Stomach (tissue), 19 donors: ENCODE measurements at places on chromosomes 16 and 17. TPM values are rescaled to one million over a fixed set of nuclear protein-coding genes. Genes with fewer than 3 reads are reported as not detected.

Gene TMEM238L
- 2.2 TPM for polyA plus RNA-seq

DNA sequence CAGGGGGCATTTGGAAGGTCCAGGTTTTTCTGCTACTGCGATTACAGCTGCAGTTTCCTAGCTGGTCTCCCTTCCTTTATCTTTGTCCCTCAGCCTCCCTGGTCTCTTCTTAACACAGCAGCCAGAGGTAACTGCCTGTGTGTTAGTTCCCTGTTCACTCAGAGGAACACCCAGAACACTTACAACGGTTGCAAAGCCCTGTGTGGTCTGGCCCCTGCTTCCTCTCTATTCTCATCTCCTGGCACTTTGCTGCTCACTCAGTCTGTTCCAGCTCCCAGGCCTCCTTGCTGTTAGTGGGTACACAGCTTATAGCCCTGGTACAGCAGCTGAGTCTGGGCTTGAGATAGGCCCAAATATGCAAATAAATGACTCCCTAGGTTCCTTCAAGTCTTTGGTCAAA lies 16.4 kb downstream of the NTN1 start:
- no peaks in the 10 kb centered on the region for H3K36me3 ChIP-seq
- H3K27me3 ChIP-seq: no peaks in the 10 kb centered on the region
- H3K27ac ChIP-seq: no peak overlapping the region
- no peak overlapping the region for H3K4me3 ChIP-seq
- H3K4me1 ChIP-seq: no peaks in the 10 kb centered on the region

DNA sequence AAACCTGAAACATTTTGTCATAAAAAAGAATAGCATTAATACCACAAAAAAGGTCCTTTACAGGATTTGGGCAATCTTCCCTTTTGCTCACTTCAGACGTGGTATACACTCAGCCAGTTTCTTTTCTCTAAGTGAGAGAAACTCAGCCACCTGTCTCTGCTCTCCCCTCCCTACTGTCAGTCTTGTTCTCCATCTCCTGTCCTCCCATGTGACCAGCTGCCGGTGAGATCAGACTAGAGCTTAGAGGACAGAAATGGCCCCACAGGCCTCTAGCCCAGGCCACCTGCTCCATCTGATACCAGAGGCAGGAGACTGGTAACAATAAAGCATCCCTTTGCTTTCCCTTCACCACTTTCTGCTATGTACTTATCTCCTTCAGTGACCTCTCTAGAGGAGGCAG lies 34.9 kb downstream of the CMC2 start:
- H3K4me3 ChIP-seq: no peak overlapping the region
- no peaks in the 10 kb centered on the region for H3K4me1 ChIP-seq
- H3K36me3 ChIP-seq: peaks cover 24% of the 10 kb centered on the region
- H3K27me3 ChIP-seq: no peaks in the 10 kb centered on the region
- no peak overlapping the region for H3K27ac ChIP-seq

DNA sequence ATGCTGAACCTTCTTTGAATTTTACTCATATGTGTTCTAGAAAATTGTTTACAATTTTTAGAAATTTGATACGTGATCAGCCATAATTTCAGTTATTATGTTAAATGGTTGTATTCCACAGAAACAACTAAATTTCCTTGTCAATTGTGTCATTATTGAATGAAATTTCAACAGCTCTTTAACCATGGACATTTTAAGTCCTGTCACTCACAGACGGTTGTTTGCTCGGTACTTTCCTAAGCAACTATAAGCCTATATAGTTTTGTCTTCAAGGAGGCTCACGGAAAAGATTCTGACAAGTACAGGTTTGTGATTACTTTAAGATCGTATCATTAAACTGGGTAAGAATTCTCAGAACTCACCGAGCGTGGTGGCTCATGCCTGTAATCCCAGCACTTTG lies 31.8 kb downstream of the SLC39A11 start:
- H3K27me3 ChIP-seq: no peaks in the 10 kb centered on the region
- no peaks in the 10 kb centered on the region for H3K36me3 ChIP-seq
- no peak overlapping the region for H3K4me3 ChIP-seq
- no peak for DNase-seq
- H3K4me1 ChIP-seq: peaks cover 8% of the 10 kb centered on the region

GRCh38 chr16:23975293-23975692 lies 139.5 kb downstream of the PRKCB start:
- H3K4me1 ChIP-seq: no peaks in the 10 kb centered on the region
- H3K27me3 ChIP-seq: no peaks in the 10 kb centered on the region
- no peaks in the 10 kb centered on the region for H3K36me3 ChIP-seq
- H3K27ac ChIP-seq: no peak overlapping the region
- no peak overlapping the region for H3K4me3 ChIP-seq

Gene BIRC5
- 10.3 TPM for polyA plus RNA-seq

GRCh38 chr16:87966685-87967185 lies 15.5 kb downstream of the BANP start:
- H3K27ac ChIP-seq: peak overlapping the region; percentile 77
- peak overlapping the region; percentile 13 for H3K4me3 ChIP-seq
- H3K4me1 ChIP-seq: peaks cover 19% of the 10 kb centered on the region
- H3K27me3 ChIP-seq: no peaks in the 10 kb centered on the region
- peaks cover 10% of the 10 kb centered on the region for H3K36me3 ChIP-seq

Gene RANGRF
- 48.5 TPM for polyA plus RNA-seq

DNA sequence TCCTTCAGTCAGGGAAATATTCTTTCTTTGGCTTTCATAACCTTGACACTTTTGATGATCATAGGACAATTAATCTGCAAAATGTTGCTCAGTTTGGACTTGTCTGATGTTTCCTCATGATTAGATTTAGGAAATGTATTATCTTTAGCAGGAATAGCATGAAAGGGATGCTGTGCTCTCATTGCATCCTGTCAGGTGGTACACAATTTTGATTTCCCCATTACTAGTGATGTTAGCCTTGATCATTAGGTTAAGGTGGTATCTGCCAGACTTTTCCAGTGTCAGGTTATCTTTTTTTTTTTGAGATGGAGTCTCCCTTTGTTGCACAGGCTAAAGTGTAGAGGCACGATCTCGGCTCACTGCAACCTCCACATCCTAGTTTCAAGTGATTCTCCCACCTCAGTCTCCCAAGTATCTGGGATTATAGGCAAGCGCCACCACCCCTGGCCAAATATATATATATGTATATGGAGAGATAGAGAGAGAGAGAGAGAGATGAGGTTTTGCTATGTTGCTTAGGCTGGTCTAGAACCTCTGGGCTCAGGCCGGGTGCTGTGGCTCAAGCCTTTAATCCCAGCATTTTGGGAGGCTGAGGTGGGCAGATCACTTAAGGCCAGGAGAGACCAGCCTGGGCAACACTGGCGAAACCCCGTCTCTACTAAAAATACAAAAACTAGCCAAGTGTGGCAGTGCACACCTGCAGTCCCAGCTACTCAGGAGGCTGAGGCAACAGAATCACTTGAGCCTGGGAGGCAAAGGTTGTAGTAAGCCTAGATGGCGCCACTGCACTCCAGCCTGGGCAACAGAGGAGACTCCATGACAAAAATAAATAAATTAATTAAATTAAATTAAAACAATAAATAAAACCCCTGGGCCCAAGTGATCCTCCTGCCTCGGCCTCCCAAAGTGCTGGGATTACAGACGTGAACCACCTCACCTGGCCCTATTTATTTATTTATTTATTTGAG lies 15.8 kb upstream of the CAVIN1 start:
- no peak overlapping the region for H3K4me3 ChIP-seq
- H3K27ac ChIP-seq: no peak overlapping the region
- H3K27me3 ChIP-seq: no peaks in the 10 kb centered on the region
- H3K36me3 ChIP-seq: no peaks in the 10 kb centered on the region
- peak; percentile 46 for DNase-seq

DNA sequence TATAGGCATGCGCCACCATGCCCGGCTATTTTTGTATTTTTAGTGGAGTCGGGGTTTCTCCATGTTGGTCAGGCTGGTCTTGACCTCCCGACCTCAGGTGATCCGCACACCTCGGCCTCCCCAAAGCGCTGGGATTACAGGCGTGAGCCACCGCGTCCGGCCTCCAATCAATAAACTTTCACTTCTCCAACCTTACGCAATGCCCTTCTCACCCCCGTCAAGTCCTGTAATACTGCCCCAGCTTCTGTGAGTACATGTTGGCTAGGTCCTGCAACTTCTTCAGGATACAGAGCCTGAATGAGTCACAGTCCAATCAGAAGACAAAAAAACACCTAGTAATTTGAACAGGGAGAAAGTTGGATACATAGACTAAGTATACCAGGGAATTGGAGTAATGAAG lies 47.1 kb upstream of the PHOSPHO1 start:
- H3K27ac ChIP-seq: no peak overlapping the region
- H3K4me1 ChIP-seq: no peaks in the 10 kb centered on the region
- no peaks in the 10 kb centered on the region for H3K27me3 ChIP-seq

- no peaks in the 10 kb centered on the region for H3K4me1 ChIP-seq
- DNase-seq: no peak
- H3K4me3 ChIP-seq: no peak overlapping the region
- no peaks in the 10 kb centered on the region for H3K27me3 ChIP-seq
- no peak overlapping the region for H3K27ac ChIP-seq
- H3K36me3 ChIP-seq: no peaks in the 10 kb centered on the region
These were observed 168.5 kb downstream of the NPIPB11 start for GRCh38 chr16:29237971-29238370.

- H3K4me1 ChIP-seq: no peaks in the 10 kb centered on the region
- H3K27me3 ChIP-seq: no peaks in the 10 kb centered on the region
- no peak overlapping the region for H3K4me3 ChIP-seq
These were observed 265.1 kb downstream of the NTN1 start for GRCh38 chr17:9286434-9286833.

Gene SHISA6
- polyA plus RNA-seq: 3.6 TPM

Gene USH1G
- polyA plus RNA-seq: not detected

Gene PNMT
- polyA plus RNA-seq: 13.0 TPM

DNA sequence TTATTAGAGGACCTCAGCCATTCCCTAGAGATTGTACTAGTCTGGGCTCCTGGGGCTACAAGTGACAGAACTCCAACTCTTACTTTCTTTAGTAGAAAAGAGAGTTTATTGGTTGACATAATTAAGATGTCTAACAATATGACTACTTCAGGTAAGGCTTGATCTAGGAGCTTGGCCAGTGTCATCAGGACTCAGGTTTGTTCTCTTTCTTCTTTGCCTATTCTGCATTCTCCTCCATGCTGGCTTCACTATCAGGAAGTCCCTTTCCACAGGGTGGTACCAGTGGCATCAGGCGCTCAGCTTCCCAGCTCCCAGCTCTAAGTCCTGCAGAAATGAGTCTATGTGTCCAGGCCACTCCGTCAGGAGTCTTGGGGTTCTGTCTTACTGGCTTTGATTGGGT lies 286.1 kb upstream of the EEF2KMT start:
- no peak overlapping the region for H3K4me3 ChIP-seq
- no peak overlapping the region for H3K27ac ChIP-seq
- no peaks in the 10 kb centered on the region for H3K4me1 ChIP-seq
- DNase-seq: no peak
- H3K27me3 ChIP-seq: no peaks in the 10 kb centered on the region
- H3K36me3 ChIP-seq: no peaks in the 10 kb centered on the region

GRCh38 chr17:47797797-47798196 lies 23.8 kb downstream of the OSBPL7 start:
- no peak overlapping the region for H3K27ac ChIP-seq
- H3K4me1 ChIP-seq: no peaks in the 10 kb centered on the region
- no peaks in the 10 kb centered on the region for H3K36me3 ChIP-seq

GRCh38 chr16:82874271-82874670 lies 247.5 kb downstream of the CDH13 start:
- H3K27me3 ChIP-seq: no peaks in the 10 kb centered on the region
- H3K4me1 ChIP-seq: no peaks in the 10 kb centered on the region
- no peak overlapping the region for H3K4me3 ChIP-seq

GRCh38 chr16:87149051-87149450 lies 168.1 kb downstream of the C16orf95 start:
- no peak overlapping the region for H3K27ac ChIP-seq
- no peaks in the 10 kb centered on the region for H3K27me3 ChIP-seq
- no peaks in the 10 kb centered on the region for H3K4me1 ChIP-seq
- H3K4me3 ChIP-seq: no peak overlapping the region

GRCh38 chr16:68232335-68232734 lies 3.6 kb downstream of the ESRP2 start:
- peaks cover 68% of the 10 kb centered on the region for H3K4me1 ChIP-seq
- no peak overlapping the region for H3K27ac ChIP-seq
- H3K4me3 ChIP-seq: no peak overlapping the region
- no peaks in the 10 kb centered on the region for H3K27me3 ChIP-seq
- peaks cover 46% of the 10 kb centered on the region for H3K36me3 ChIP-seq

DNA sequence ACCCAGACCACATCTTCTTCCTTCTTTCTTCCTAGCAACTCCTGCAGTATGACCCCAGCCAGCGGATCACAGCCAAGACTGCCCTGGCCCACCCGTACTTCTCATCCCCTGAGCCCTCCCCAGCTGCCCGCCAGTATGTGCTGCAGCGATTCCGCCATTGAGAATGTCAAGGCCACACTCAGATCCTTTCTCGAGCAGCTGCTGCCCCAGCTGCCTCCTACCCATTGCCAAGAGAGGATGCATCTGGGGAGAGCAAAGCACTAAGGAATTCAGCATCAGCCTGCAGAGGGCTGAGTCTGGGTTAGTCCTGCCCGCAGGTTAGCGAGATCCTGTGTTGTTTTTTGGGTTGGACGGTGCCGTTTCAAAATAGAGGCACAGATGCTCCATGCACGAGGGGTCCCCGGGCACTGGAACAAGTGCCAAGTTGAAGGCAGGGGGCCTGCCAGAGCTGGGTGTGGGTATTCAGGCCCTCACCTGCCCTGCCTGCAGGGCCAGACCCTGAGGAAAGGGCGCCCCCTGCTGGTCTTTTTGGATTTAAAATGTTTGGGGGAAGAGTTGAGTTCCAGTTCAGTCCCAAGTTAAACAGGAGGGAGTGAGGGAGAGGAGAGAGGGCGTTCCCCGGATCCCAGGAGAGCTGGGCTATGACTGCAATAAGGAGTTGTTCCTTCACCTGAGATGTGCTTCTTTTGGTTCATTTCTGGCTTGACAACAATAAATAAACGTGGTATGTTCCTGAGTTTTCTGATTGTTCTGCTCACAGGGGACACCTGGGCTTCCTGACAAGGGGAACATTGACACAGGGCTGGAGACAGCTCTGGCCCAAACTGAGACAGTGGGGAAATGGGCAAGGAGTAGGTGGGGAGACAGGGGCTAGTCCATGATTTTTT lies 4.9 kb downstream of the CDK3 start:
- peak; percentile 86 for DNase-seq
- H3K27ac ChIP-seq: no peak overlapping the region
- no peaks in the 10 kb centered on the region for H3K27me3 ChIP-seq
- H3K36me3 ChIP-seq: peaks cover 51% of the 10 kb centered on the region
- H3K4me3 ChIP-seq: no peak overlapping the region

DNA sequence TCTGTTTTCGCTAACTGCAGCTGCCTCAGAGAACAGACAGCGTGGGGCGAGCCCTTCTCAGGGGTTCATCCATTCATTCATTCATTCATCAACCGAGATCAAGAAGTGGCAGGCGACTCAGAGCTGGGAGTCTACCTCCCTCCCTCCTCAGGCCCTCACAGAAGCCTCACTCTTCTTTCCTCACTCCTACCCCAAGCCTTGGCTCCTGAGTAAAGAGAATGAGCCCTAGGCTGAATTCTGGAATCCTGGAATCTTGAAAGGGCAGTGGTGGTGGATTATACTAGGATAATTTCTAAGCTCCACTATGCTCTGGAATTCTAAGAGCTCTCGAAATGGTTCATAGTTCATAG lies 2.3 kb upstream of the DLX3 start:
- peaks cover 98% of the 10 kb centered on the region for H3K27me3 ChIP-seq
- peaks cover 43% of the 10 kb centered on the region for H3K4me1 ChIP-seq
- H3K4me3 ChIP-seq: no peak overlapping the region
- no peak for DNase-seq
- H3K36me3 ChIP-seq: no peaks in the 10 kb centered on the region

Gene CLCN7
- polyA plus RNA-seq: 36.5 TPM

Gene PRR35
- not detected for polyA plus RNA-seq

Gene PTX4
- polyA plus RNA-seq: not detected
